ENCODE measurements at places on chromosomes 6 and 20.

- DNase-seq: peak; percentile 87
These were observed at the start of gene PPIL1 for GRCh38 chr6:36874443-36875249. TSS of gene PPIL1 (minus strand) at chr6:36874803. CDS start at chr6:36874772, 31 bp downstream.

DNA sequence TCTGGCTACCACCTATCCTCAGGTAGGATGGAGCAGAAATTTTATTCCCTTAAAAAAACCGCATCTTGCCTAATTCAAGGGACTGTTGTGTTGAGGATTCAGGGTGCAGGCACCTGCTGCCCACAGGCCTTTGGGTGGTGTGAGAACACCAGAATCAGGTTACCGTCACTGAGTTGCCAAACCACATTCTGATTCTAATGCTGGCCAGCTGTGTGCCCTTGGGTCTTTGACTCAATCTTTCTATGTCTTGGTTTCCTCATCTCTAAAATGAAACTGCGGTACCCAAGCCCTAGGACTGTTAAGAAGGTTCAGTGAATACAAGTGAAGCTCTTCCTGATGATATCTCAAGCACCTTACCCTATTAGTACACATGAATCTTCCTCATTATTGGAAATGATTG, 827.3 kb downstream of the DHX35 start:
- no peak for DNase-seq

DNA sequence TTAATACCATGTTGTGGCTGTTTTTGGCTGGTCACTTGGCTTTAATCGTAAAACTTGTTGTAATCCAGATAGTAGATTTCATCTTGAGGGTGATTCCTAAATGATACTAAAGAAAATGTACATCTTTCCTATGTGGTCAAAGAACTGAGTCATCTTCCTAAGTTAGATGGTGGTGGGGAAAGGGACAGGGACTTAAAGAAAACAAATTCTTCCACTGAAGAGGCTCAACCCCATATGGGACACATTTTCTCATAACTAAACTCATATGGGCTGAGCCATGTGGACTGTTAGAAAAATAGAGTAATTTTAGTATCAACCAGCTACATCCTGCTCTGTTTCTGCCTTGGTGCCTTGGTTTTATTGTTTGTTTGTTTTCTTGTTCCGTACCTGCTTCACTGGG, 155.8 kb downstream of the TSHZ2 start:
- no peak for DNase-seq

DNA sequence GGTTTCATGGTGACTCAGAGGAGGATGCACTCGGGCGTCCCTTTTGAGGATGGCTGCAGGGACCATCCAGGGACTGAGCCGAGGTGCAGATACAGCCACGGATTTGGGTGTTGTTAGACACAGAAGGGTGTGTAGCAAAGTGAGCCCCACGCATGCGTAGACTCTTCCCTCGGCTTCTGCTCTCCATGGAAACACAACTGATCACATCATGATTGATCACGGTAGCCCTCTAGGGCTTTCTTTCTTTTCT, 606 bp upstream of the ULBP1 start:
- peak; percentile 24 for DNase-seq

- DNase-seq: no peak
These were observed 88.9 kb upstream of the FOXQ1 start for GRCh38 chr6:1222728-1223595.

GRCh38 chr6:7540595-7540994, 876 bp upstream of the DSP start:
- DNase-seq: no peak

- DNase-seq: peak; percentile 50
These were observed at the start of gene ECT2L for GRCh38 chr6:138795809-138796603. TSS of gene ECT2L (plus strand) at chr6:138796087. CDS start at chr6:138813275, 17,188 bp downstream.

Data from HCEC 1CT (cell line).